ENCODE measurements at places on chromosomes 2 and 18. TPM values are rescaled to one million over a fixed set of nuclear protein-coding genes. Genes with fewer than 3 reads are reported as not detected.
A peak's percentile ranks its signal among the peaks of the same experiment; 100 is the strongest.

The KLHL29 gene
- total RNA-seq: 8.6 TPM

The TRAPPC12 gene
- 70.9 TPM for total RNA-seq

The SPP2 gene
- total RNA-seq: not detected

The AOX1 gene
- 17.0 TPM for total RNA-seq

The IL1R1 gene
- 15.9 TPM for total RNA-seq

The PARD3B gene
- 6.0 TPM for total RNA-seq

The CHMP3 gene
- total RNA-seq: 133 TPM

- H3K27me3 ChIP-seq: no peaks in the 10 kb centered on the region
- H3K36me3 ChIP-seq: no peaks in the 10 kb centered on the region
- peaks cover 58% of the 10 kb centered on the region for H3K4me1 ChIP-seq
- peak overlapping the region; percentile 36 for H3K27ac ChIP-seq
Observed at GRCh38 chr18:13379930-13380690, 161.6 kb downstream of the LDLRAD4 start.

DNA sequence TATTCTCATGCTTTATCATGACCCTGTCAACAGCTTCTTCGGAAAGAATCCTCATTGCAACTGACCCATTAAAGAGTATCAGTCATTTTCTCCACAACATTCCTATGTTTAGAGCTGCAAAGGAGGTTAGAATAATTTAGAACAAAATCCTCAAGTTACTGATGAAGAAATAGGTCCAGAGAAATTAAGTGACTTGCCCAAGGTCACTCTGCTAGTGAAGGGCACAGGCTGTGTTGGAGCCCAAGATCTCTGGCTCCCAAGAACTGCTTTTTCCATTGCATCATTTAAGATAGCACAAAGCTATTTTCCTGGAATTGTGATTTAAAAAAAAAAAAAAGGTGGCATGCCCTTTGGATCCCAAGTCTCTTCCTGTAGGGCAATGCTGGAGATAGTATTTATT lies 9.6 kb downstream of the IRS1 start:
- H3K4me3 ChIP-seq: no peak overlapping the region
- H3K4me1 ChIP-seq: peaks cover 65% of the 10 kb centered on the region
- peak overlapping the region; percentile 99 for H3K27ac ChIP-seq
- no peaks in the 10 kb centered on the region for H3K27me3 ChIP-seq
- no peaks in the 10 kb centered on the region for H3K36me3 ChIP-seq
- no peak for DNase-seq

DNA sequence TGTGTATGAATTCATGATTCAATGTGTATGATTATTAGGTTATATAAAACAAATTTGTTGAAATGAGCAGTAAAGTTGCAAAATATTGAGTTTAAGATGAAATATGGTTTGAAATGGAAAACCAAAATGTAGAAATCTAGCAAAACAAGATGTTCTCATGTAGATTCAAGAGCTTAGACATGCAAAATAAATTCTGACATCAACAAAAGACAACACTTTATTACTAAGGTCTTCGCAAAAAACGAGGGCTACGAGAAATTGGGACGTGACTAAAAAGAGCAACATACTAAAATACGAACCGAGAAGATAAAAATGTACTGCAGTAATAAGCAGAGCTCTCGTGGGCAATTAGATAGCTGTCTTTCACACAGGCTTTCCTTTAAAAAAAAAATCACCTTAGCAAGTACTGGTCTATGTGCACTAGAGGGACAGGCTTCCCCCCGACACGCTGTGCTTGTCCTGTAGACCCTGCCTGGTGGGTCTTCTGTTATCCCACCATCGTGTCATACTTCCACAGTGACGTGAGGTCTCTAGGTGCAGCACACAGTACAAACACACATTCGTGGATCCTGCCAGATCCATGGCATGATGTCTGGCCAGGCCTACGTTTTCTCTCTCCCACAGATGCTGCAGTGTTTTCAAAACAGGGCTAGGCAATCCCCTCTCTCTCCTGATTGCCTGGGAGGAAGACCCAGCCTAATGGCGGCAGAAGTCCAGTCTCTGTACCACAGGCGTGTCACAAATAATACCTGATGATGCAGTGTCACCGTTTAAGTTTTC lies 240.8 kb downstream of the TCF4 start:
- no peaks in the 10 kb centered on the region for H3K36me3 ChIP-seq
- DNase-seq: no peak
- no peaks in the 10 kb centered on the region for H3K27me3 ChIP-seq
- H3K4me1 ChIP-seq: peaks cover 26% of the 10 kb centered on the region
- no peak overlapping the region for H3K4me3 ChIP-seq

- DNase-seq: no peak
- H3K36me3 ChIP-seq: no peaks in the 10 kb centered on the region
- H3K27me3 ChIP-seq: no peaks in the 10 kb centered on the region
- H3K4me1 ChIP-seq: peaks cover 12% of the 10 kb centered on the region
- H3K27ac ChIP-seq: no peak overlapping the region
Observed at GRCh38 chr2:9187620-9188214, 18.9 kb upstream of the ASAP2 start.

DNA sequence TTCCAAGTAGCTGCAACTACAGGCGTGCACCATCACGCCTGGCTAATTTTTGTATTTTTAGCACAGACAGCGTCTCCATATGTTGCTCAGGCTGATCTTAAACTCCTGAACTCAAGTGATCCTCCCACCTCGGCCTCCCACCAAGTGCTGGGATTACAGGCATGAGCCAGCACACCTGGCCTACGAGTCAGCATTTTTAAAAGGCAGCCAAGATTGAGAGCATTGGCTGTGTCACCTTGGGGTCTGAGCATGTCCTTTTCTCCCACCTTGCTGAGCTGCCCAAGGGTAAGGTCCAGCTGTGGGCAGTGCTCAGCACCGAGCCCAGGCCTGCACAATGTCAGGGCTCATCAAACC lies 142.8 kb upstream of the LMAN1 start:
- DNase-seq: no peak
- no peaks in the 10 kb centered on the region for H3K4me1 ChIP-seq
- H3K27me3 ChIP-seq: no peaks in the 10 kb centered on the region
- no peak overlapping the region for H3K27ac ChIP-seq
- H3K4me3 ChIP-seq: no peak overlapping the region
- no peaks in the 10 kb centered on the region for H3K36me3 ChIP-seq

DNA sequence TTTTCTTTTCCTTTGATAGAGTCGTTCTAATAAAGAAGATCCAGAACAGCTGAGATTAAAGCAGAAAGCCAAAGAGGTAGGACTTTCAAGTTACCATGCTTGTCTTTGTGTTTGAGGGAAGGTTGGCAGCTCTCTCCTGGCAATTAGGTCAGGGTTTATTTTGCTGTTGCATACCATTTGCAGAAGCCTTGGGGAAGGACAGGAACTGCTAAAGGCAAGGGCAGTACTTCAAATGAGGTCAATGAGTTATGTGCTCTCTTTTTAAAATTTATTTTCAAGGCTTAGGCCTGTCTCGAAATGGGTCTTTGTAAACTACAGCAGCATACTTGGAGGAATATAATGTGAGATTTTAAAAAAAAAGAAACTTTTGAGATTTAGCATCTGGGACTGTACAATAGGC lies 108.9 kb downstream of the TAF4B start:
- peaks cover 5% of the 10 kb centered on the region for H3K36me3 ChIP-seq
- H3K4me3 ChIP-seq: no peak overlapping the region
- H3K27ac ChIP-seq: no peak overlapping the region
- no peaks in the 10 kb centered on the region for H3K4me1 ChIP-seq
- H3K27me3 ChIP-seq: no peaks in the 10 kb centered on the region

GRCh38 chr2:83022631-83023210 lies 1436.4 kb downstream of the SUCLG1 start:
- H3K36me3 ChIP-seq: no peaks in the 10 kb centered on the region
- no peak for DNase-seq
- no peaks in the 10 kb centered on the region for H3K4me1 ChIP-seq
- H3K4me3 ChIP-seq: no peak overlapping the region
- no peak overlapping the region for H3K27ac ChIP-seq
- no peaks in the 10 kb centered on the region for H3K27me3 ChIP-seq

DNA sequence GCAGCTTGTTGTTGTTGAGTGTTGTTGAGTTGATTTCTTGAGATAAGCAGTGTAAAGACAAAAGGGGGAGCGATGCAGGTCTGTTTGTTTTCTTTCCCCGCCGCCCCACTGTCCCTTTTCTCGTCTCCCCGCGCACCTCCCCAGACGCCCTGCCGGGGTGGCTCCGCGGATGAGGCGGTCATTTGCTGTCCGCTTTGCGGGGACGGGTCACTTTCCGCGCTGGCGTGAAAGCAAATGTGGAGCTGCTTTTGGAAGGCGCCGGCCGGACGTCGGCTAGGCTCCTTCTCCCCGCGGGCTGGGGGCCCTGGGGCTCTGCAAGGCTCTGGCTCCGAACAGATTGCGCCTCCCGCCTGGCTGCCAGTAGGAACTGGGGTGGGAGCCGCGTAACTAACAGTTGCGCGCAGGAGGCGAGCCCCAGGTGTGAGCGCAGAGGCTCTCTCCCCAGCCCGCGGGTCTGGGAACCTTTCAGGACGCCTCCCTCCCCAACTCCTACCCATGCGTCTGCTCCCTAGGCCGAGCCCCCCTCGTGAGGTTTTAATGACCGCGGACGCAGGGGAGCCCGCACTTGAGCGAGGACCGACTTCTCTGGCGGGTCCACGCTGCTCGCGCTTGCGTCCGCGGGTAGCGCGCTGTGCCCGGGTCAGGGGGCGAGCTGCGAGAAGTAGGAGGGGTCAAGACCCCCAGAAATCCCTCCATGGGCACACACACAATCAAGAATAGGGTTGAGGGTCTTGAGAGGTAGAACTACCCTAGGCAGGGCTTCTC lies 146.6 kb downstream of the MEIS1 start:
- H3K4me3 ChIP-seq: no peak overlapping the region
- peaks cover 94% of the 10 kb centered on the region for H3K27me3 ChIP-seq
- H3K36me3 ChIP-seq: no peaks in the 10 kb centered on the region
- peaks cover 8% of the 10 kb centered on the region for H3K4me1 ChIP-seq

DNA sequence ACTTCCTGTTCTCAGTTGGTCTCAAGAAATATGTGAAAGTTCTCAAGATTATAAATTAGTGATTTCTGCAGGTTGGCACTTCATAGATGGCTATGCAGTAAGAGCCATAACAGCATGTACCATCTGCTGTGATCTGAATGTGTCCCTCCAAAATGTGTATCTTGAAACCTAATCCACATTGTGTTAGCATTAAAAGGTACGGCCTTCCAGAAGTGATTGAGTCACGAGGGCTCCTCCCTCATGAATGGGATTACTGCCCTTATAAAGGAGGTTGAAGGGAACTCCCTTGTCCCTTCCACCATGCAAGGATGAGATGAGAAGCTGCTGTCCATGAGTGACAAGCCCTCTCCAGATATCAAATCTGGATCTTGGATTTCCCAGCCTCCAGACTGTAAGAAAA lies 45.0 kb downstream of the METTL4 start:
- H3K36me3 ChIP-seq: no peaks in the 10 kb centered on the region
- H3K27ac ChIP-seq: no peak overlapping the region
- no peak overlapping the region for H3K4me3 ChIP-seq
- no peaks in the 10 kb centered on the region for H3K4me1 ChIP-seq
- H3K27me3 ChIP-seq: no peaks in the 10 kb centered on the region

- no peak for DNase-seq
- no peak overlapping the region for H3K27ac ChIP-seq
- H3K4me1 ChIP-seq: no peaks in the 10 kb centered on the region
- no peak overlapping the region for H3K4me3 ChIP-seq
- no peaks in the 10 kb centered on the region for H3K36me3 ChIP-seq
- H3K27me3 ChIP-seq: no peaks in the 10 kb centered on the region
Observed at GRCh38 chr18:41731884-41732283, 223.2 kb upstream of the PIK3C3 start.

DNA sequence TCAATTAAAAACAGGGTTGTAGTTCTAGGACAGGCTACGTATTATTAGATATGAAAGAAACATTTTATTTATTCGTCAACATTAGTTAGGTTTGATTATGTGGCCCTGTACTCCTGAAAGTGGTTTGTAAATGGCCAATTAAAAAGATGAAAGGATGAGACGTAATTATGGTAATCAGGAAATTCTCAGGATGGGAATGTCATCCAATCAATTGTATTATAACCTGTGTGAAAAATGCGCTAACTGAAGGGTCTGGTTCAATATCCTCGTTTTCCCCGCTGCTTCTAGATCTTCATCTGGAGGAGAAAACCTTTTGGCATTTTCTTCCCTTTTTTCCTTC lies 5.6 kb upstream of the C18orf32 start:
- H3K27me3 ChIP-seq: no peaks in the 10 kb centered on the region
- no peak for DNase-seq
- peak overlapping the region; percentile 94 for H3K27ac ChIP-seq
- H3K4me1 ChIP-seq: peaks cover 24% of the 10 kb centered on the region
- peaks cover 39% of the 10 kb centered on the region for H3K36me3 ChIP-seq

- no peak overlapping the region for H3K4me3 ChIP-seq
- peaks cover 31% of the 10 kb centered on the region for H3K4me1 ChIP-seq
- no peaks in the 10 kb centered on the region for H3K36me3 ChIP-seq
- no peak for DNase-seq
Observed at GRCh38 chr2:105325389-105325963, 4.1 kb downstream of the TGFBRAP1 start.

- H3K4me3 ChIP-seq: no peak overlapping the region
- no peaks in the 10 kb centered on the region for H3K36me3 ChIP-seq
- H3K27ac ChIP-seq: no peak overlapping the region
Observed at GRCh38 chr2:227376656-227377396, 2.3 kb downstream of the TM4SF20 start.

- no peaks in the 10 kb centered on the region for H3K4me1 ChIP-seq
- no peak overlapping the region for H3K27ac ChIP-seq
- no peaks in the 10 kb centered on the region for H3K36me3 ChIP-seq
Observed at GRCh38 chr2:25558262-25558661, 115.1 kb downstream of the DTNB start.

DNA sequence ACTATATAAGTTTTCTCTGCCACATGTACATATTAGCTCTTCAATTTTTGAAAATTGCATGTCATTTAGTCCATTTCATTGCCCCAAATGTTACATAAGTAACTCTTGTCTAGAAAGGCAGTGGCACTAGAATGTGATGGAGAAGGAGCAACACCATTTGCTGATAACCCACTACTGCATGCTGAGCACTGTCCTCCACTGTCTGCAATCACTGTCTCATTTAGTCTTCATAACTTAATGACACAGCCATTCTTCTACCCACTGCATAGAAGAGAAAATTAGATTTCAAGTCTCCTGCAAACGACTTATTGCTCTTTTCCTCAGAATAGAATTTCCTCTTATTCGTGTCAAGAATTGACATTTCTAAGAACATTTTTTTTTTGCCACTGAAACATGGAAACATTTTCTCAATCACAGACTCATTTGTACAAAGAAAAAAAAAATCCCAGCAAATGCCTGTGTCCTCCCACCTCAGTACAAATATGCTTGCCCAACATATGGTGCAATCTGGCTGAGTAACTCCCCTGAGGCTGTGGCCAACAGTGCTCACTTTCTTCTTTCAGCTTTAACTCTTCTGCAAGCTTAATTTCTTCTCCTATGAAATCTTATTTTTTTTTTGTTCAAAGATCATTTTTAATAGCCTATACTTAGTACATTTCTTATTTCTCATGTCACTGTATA lies 768.6 kb upstream of the HS6ST1 start:
- H3K4me1 ChIP-seq: no peaks in the 10 kb centered on the region
- H3K36me3 ChIP-seq: no peaks in the 10 kb centered on the region
- H3K4me3 ChIP-seq: no peak overlapping the region
- DNase-seq: no peak
- peaks cover 2% of the 10 kb centered on the region for H3K27me3 ChIP-seq

DNA sequence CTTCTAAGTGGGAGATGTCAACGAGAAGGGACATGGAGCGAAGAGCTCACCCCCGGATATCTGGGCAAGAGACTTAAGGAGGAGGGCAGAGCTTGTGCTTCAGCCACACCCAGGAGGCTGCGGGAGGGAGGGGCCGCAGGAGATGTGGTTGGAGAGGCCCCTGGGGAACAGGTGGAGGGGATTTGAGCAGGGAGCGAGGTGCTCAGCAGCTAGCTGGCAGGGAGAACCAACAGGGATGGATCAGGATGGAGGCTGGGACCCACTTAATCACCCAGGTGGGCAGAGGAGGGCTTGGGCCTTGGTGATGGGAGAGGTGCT lies 78.3 kb downstream of the MBP start:
- peak overlapping the region; percentile 27 for H3K4me3 ChIP-seq
- H3K4me1 ChIP-seq: peaks cover 63% of the 10 kb centered on the region
- no peaks in the 10 kb centered on the region for H3K27me3 ChIP-seq
- peak overlapping the region; percentile 83 for H3K27ac ChIP-seq
- no peaks in the 10 kb centered on the region for H3K36me3 ChIP-seq
- no peak for DNase-seq

All from psoas muscle (tissue), 8 donors.